MG63 (cell line): ENCODE measurements at places on chromosomes 6 and 20.

GRCh38 chr20:37976887-37977286, 56.4 kb downstream of the TTI1 start:
- no peak for DNase-seq

- DNase-seq, result no peak
Observed at GRCh38 chr20:3797592-3798372, 1.7 kb downstream of the CDC25B start.

DNA sequence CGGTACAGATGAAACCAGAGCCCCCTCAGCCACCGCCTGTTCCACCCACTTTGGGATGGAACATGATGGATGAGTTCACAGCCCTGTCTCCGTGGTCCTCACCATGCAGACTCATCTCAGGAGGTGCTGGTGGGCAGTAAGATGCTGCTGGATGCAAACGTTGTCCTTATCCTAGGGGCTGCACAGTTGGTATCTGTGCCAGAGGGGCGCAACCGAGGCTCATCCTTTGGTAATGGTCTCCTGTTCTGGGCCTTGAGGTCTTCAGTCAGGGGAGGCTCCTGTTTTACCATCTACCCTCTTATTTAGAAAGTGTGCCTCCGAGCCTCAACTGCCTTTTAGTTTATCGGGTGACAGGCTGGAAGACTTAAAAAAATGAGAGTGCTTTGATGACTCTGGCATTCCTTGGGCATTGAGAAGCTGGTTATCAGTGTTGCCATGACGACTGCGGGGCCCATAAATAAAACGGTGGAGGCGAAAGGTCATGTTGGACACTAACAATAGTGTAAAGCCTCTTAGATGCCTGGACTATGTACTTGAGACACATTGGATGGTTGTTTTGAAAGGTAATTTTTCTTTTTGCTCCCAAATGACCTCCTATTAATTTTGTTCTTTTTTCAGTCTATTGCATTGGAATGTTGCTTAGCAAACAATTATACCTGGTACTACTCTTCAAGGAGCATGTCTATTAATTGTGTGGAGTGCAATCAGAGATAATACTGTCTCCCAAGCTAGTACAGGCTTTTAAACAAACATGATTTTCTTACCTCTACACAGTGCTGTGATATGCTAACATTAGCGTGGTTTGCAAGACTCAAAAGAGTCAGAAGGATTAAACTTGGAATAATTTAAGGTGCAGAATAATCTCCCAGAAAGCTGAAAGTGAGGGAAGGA, 74.2 kb upstream of the DSP start:
- no peak for DNase-seq

DNA sequence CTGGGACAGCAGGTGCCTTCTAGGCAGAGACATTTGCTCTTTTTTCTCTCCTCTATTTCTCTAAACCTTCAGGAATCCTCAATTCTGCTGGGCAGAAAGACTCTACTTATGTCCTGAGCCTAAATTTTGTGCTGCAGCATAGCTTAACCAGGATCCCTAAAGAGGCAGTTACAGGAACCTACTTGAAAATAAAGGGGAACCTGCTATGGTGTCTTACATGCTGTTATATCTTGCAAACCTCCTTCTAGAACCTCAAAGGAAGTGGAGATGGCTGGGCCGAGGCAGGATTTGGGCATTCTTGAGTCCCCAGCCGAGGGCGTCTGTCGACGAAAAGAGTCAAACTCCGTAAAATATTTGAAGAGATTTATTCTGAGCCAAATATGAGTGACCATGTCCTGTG, 17.1 kb upstream of the GMNN start:
- no peak for DNase-seq

GRCh38 chr20:49792006-49792405, 20.6 kb upstream of the SLC9A8 start:
- DNase-seq, result no peak
